ENCODE measurements at places on chromosomes 13 and 19.

GRCh38 chr19:641702-642101 is 2.0 kb downstream of the FGF22 start:
- no peak for DNase-seq

- no peak for DNase-seq
Measured at GRCh38 chr19:30309176-30309575, 63.0 kb upstream of the ZNF536 start.

GRCh38 chr19:46659151-46660007 is 1.6 kb downstream of the DACT3 start:
- no peak for DNase-seq

- no peak for DNase-seq
Measured at GRCh38 chr13:36323951-36324566, 22.1 kb downstream of the SPART start.
